ENCODE measurements at places on chromosomes 1 and 21.

- no peak for DNase-seq
Measured at GRCh38 chr1:155773221-155773620, 83.8 kb downstream of the GON4L start.

DNA sequence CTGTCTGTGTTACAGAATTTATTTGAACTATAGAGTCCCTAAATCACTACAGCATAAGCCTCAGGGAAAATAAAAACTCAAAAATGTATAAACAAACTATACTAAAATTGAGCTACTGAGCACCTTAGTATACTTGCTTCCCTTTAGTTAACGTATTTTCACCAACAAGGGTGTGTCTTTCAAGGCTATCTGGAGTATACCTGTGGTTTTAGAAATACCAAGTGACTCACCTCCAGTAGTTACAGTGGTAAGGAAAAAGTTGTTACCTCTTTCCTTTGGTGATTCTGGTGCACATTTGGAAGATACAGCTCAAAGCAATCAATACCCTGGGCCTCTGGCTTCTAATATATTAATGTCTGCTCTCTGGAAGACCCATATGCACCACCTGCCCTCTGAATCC is 68.0 kb upstream of the C1orf105 start:
- DNase-seq, result peak; percentile 23

- no peak for DNase-seq
Measured at GRCh38 chr21:26471099-26471471, 102.0 kb downstream of the CYYR1 start.

- peak; percentile 58 for DNase-seq
Measured at GRCh38 chr1:232952514-232953499, 2.4 kb downstream of the NTPCR start.

DNA sequence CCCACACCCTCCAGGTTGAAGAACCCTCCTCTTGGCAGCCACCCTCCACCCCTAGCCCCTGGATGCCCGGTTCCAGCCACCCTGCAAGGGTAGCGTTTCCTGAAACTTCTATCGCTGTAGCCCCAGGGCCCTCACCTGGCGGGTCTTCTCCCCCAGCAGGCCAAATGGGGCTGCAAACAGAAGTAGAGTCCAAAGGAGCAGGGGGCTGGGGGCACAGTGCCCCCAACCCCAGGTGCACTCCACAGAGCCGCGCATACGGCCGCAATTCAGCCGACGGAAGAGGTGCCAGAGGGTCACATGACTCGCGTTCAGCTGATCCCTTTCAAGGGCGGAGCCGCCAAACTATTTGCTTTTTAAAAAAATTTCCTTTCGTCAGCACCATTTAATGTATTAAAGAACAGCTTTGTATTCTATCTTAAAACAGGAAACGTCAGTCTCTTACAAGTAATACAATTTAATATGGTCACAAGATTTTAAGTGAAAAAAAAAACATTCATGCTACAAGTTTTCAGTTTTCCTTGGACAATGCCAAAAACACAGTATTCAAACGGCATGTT is at the start of gene GLMP:
TSS of gene GLMP (minus strand) at position 289 of the 557 bp plus-strand sequence. CDS start at position 255, 34 bp downstream.
- DNase-seq, result peak; percentile 27

DNA sequence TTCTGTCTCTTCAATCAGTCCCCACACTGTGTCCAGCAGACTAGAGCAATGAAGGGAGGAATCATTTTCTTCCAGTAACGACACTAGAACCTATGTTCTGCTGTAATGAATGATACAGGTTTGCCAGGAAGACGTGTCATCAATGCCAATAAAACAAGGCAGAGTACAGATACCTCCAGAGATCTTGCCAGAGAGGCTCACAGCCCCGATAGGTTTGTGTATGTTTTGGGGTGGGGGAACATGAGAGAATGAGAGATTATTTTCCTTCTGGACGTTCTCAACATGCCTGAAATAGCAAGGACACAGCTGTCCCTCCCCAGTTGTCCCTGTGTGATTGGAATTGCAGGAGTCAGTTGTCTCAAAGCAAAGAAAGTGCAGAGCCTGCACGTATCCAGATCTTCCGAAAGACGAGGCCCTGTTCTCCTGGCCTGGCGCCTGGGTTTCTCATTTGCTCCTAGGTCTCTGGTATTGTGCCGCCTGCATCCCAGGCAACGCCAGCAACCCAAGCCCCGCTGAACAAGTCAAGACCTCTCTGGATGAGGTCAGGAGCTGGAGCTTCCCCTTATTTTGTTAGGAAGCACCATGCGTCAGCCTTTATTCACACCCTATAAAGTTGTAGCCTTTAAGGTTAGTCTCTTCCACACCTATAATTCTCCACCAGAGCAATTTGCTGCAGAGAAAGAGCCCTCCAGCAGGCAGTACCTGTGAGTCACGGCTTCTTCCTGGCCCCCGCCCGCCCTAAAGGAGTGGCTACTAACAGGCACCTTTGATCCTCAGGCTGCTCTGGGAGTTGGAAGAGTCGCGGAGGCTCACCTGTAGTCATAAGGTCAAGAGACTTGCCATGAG is 130.5 kb downstream of the TOMM20 start:
- DNase-seq, result peak; percentile 36

- DNase-seq, result peak; percentile 96
Measured at GRCh38 chr1:192805832-192806323, 3.0 kb upstream of the RGS2 start.
